ENCODE measurements at places on chromosomes 5 and 9.

GRCh38 chr9:136129176-136129575 lies 10.5 kb upstream of the TMEM250 start:
- DNase-seq: no peak

GRCh38 chr9:22813529-22813928 lies 366.9 kb downstream of the DMRTA1 start:
- DNase-seq: no peak

DNA sequence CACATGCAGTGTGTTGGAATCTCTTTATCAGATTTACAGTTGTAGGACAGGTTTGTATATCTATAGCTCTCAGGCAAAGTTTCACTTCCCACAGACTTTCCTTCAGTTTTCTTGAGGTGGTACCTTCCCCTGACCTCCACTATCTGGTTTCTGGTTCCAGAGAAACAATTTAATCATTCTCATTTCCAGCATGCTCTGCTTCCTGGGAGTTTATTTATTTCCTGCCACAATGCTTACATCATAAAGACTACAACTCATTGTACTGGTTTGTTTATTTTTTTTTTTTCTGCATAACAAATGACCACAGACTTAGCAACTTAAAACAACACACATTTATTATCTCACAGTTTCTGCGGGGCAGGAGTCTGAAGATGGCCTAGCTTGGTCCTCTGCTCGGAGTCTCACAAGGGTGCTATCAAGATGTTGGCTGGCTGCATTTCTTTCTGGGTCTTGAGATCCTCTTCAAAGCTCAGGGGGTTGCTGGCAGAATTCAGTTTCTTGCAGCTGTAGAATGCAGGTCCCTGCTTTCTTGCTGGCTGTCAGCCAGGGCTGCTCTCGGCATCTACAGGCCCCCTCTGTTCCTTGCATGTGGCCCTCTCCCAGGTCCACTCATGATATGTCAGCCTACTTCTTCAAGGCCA lies 247.7 kb downstream of the ENC1 start:
- no peak for DNase-seq

GRCh38 chr9:136644343-136644592 lies 18.4 kb upstream of the EGFL7 start:
- no peak for DNase-seq

DNA sequence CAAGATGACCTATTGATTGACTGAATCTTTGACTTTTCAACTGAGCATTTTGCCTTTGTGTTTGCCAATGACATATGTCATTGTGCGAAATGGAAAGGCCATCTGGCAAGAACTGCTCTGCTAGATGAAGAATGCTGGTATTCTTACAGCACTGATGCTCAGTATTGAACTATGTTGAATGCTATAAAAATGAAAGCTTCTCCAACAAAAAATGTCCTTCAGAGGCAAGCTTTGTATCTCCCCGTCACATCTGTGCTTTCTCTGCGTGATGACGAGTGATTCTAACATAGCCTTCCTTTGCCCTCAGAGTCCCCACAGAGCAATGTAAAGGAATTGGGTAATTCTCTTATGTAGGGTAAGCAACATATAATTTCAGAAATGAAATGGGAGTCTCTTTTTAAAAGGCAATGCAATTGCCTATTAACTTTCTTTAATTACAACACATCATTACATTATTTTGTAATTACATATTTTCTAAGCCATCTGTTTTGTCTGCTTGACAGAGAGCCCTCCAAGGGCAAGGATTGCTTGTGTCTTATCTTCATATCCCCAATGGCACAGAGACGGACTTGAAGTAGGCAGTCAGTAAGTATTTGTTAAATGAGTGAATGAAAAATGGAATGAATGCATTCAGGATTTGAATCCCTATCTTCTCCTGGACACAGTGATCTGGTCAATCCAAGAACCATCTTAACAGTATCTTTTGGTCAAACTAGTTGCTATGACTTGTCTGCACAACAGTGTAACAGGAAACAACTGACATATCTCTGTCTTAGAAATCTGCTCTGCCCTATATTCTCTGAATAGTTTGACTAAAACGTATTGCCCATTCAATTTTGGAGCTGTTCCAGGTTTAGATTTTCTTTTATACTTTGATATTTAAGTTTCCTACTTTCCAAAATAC lies 46.1 kb downstream of the ENC1 start:
- DNase-seq: no peak

GRCh38 chr9:117305454-117305853 lies 109.4 kb downstream of the ASTN2 start:
- DNase-seq: no peak

GRCh38 chr5:72667708-72668107 lies 148.8 kb upstream of the TNPO1 start:
- DNase-seq: no peak

DNA sequence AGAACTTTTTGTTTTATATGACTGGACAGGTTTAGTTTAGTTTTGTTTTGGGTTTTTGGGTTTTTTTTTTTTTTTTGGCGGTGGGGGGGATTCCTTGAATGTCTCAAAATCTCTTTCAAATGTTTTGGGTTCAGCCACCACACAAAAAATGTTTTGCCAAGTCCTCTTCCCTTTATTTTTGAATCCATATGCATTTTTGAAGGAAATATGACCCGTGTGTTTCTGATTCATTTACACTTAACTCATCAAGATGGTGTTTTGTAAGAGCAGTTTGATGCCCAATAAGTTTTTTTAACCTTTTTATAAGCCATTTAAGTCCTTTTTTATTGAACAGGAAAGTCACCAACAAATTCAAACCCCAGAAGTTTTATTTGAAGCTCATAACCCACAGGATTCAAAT lies 209.8 kb downstream of the CWC27 start:
- DNase-seq: no peak

- DNase-seq: no peak
Measured at GRCh38 chr9:118384531-118385100, 680.4 kb downstream of the TLR4 start.

DNA sequence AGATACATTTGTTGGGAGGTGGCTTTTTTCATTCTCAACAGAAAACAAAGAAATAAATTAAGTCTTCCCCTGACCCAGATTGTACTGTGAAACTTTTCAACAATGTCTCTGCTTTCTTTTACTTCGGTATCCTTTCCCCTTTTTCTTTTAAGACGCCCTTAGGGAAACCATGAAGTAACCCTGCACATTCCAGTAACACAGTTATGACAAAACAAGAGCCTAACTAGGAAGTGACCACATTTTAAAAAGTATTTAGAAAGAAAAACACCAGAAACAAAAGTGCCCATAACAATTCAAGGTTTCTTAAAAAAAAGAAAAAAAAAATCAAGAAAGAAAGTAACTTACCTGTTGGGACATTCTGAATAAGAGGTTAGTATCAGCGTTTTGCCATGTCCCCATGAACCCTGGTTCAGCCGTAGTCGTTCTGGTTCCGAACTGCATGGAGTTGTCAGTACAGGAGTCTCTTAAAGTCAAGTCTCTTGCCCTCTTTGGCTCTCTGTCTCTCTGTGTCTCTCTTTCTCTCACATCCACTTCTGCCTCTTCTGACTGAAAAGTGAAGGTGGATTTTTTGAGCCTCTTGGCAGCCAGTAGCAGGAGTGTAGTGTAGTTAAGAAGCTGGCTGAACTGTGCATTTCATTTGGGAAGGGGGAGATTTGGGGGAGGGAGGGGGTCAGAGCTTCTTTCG lies 142.9 kb downstream of the BNC2 start:
- no peak for DNase-seq

- DNase-seq: no peak
Measured at GRCh38 chr5:14149672-14150274, 6.6 kb downstream of the TRIO start.

DNA sequence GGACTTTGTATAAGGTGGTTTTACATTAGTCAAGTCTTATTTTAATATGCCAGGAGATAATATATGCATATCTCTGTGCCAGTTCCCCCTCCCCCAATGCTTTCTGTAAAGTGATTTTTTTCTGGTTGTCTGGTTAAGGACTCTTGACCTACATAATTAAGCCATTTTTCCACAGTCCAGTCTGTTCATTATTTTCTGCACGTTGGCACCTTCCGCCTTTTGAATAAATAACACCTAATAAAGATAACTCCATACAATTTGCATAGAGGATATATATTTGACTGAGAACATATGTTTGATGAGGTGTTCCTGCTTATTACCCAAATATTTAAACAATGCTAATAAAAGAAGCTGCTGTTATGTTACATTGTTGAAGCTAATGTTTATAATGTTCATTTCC lies 320.9 kb downstream of the DMAC1 start:
- DNase-seq: no peak

DNA sequence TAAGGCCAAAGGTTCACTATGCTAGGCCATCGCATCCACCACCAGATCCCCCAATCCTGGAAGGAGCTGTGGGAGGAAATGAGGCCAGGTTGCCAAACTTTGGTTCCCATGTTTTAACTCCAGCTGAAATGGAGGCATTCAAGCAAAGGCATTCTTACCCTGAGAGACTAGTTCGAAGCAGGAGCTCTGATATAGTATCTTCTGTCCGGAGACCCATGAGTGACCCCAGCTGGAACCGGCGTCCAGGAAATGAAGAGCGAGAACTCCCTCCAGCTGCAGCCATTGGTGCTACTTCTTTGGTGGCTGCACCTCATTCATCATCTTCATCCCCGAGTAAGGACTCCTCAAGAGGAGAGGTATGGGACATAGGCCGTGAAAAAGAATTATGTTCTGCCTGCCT lies 75.6 kb downstream of the GAPVD1 start:
- DNase-seq: no peak

GRCh38 chr9:68947842-68948569 lies 65.9 kb downstream of the PRKACG start:
- no peak for DNase-seq

- DNase-seq: no peak
Measured at GRCh38 chr5:175747539-175748060, 89.7 kb downstream of the HRH2 start.

GRCh38 chr9:126070058-126070655 lies 256.5 kb upstream of the MVB12B start:
- DNase-seq: no peak

GRCh38 chr5:643351-643801 lies 31.2 kb downstream of the CEP72 start:
- DNase-seq: no peak

DNA sequence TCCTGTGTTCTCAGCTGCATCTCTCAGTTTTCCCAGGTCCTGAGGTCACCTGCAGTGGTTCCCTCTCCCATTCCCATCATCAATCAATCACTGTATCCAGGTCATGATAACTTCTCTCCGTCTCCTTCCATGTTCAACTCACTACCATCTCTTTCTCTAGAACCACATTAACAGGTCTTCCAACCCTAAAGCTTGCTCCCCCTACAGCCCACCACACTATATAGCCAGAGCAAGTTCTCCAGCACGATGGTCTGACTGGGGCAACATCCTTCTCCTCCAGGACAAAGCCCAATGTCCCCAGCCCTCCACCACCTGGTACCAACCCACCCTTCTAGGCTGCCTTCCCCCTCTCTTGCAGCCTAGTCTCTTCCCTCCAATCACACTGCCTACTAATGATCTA lies 241.6 kb downstream of the CDK5RAP2 start:
- no peak for DNase-seq

- DNase-seq: no peak
Measured at GRCh38 chr9:89426384-89426961, 71.4 kb downstream of the SEMA4D start.

- DNase-seq: no peak
Measured at GRCh38 chr9:105958587-105958986, 264.2 kb downstream of the TMEM38B start.

DNA sequence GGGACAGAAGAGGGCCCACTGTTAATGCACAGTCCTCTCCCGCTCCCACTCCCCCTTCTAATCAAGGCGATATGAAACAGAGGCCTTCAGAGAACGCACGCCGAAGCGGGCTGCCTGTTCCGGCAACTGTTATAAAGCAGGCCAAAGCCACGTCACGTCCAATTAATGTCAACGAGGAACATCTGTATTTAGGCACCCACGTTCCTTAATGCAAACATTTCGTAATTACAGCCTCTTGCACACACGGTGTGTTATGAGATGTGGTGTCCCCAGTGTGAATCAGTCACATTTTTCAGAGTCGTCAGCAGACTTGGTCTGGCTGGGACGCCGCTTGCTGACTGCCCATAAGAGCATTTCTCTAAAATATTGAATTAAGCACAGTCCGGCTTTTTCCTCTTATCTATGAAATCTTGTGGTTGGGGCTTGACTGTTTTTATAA lies 339.0 kb downstream of the NSG2 start:
- no peak for DNase-seq

DNA sequence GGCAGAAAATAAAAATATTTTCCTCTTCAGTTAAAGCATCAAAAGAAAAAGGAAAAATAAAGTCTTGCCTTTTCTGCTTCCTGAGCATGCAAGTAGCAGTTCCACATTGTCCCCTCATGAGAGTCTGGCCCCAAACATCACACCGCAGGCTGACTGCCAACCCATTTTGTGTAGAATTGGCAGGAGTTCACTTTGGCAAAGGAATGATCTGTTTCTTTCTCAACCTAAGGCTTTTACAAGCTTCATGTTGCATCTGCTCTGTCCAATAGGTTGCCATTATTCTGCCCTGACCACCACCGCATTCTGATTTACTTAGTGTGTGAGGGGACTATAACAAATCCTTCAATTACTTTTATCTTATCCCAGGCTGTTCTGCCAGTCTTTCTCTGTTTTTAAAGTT lies 249.5 kb downstream of the ISL1 start:
- DNase-seq: no peak

GRCh38 chr5:160970605-160971191 lies 118.7 kb upstream of the ATP10B start:
- DNase-seq: no peak

DNA sequence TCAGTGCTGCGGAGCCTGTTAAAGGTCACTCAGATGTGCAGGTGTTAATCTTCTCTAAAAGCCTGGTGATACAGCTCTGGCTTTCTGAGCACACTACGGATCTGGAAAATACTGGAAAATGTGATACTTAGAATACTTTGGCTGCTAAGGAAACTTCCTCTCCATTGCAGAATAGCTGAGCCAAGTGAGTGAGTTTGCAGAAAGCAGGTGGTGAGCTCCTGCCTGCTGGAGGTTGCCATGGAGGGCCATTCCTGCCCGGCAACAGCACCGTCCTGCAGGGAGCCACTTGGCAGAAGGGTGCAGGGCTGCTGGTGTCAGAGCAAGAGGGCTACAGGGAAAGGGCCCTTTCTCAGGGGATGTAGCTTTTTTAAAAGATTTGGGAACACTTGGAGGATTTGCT lies 40.7 kb downstream of the SECISBP2 start:
- DNase-seq: no peak

- DNase-seq: no peak
Measured at GRCh38 chr5:15752663-15753285, 252.8 kb downstream of the FBXL7 start.
